Occipital lobe (tissue), 3 donors: ENCODE measurements at places on chromosomes 6 and 20. TPM values are rescaled to one million over a fixed set of nuclear protein-coding genes. Genes with fewer than 3 reads are reported as not detected.

DNA sequence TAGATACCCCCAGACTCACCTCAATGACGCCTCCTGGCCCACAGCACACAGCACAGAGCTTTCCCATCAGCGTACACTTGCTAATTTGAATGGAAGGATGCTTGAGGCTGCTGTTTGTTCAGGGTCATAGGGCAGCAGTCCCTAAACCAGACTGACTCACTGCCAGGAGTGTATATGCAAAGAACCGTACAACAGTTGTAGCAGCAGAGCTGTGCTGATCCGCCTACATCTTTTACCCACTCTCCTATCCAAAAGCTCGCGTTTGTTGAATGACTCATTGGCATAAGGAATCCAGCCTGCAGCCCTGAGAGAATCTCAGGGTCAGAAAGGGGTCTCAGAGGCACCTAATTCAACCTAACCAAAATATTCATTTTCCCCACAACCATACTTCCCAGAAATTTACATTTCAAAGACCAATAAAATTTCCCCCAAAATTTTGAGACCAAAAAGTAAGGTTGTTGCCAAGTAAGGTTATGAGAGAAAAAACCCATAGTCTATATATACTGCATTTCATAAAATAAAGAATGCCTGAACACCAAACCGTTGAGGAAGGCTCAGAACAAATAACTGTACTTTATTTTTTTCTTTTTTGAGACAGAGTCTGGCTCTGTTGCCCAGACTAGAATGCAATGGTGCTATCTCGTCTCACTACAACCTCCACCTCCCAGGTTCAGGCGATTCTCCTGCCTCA is 35.3 kb upstream of the CCND3 start:
- no peak for DNase-seq

DNA sequence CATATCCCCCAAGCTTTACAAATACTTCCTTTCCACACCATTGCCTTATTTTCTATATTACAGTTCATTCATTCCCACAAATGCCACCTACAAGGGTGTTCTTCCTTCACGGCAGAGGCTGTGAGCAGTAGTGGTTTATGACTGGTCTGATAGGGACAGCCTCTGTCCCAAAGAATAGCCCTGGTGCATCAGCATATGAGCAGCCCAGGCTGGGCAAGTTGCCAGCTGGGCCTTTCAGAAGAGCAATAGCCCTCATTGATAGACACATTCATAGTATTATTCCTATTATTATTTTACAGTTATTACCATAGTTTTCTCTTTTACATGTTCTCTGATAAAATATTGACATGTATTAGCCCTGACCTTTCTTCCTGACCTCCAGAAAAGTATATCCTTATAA is 149.9 kb downstream of the MMS22L start:
- DNase-seq = no peak

Gene EFCAB8
- not detected for total RNA-seq

Gene MYLK2
- total RNA-seq = 0.78 TPM

- DNase-seq = no peak
Observed at GRCh38 chr6:141403827-141404226, 728.9 kb upstream of the GJE1 start.

Gene SCGN
- total RNA-seq = 14.3 TPM

DNA sequence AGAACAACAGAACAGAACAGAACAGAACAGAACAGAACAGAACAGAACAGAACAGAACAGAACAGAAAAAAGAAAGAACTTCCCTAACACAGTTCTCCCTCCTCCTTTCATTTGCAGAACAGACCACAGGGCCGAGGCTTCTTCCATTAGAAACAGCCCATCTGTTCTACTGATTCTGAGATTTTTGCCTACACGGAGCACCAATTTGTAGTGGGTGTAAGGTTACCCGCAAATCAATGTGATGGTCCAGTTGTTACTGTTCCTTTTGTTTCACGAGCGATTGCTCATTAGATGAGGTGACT is 734 bp upstream of the OGFRL1 start:
- no peak for DNase-seq

- DNase-seq = no peak
Observed at GRCh38 chr6:45816674-45817297, 198.9 kb downstream of the CLIC5 start.

DNA sequence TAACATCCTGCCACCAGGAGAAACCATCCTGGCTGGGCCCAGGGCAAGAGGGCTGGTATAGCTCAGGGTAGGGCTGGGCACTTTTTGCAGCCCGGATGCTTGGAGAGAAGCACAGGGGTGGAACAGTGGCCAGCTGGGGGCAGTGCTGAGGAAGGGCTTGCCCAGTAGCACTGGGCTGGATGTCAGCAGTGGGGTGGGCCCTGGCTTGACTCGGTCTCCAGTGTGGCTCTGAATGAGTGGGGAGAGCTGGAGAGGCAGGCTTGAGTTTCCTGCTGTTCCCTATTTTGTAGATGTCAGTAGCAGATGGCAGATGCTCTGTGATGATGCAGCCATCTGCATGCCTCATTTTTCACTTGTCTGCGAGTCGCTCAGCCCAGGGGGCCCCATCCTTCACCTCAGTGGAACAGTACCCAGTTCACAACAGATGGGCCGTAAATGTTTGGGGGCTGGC is 56.3 kb upstream of the TULP1 start:
- DNase-seq = no peak

DNA sequence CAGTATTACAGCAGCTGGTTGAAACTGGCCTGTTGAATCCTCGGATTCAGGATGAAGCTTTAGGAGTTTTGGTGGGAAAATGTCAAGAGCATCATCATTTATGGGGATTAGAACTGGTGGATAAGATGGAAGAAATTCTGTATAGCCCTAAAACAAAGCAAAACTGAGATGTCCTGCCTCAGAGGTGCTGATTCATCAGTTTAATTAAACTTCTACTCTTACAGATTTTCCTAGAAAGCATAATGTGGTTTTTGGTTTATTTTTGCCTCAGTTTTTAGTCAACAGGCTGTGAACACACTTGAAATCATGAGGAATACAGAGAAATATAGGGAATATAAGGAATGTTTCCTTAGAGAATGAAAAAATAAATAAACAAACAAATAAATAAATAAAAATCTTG is 228.7 kb upstream of the POU3F2 start:
- no peak for DNase-seq

DNA sequence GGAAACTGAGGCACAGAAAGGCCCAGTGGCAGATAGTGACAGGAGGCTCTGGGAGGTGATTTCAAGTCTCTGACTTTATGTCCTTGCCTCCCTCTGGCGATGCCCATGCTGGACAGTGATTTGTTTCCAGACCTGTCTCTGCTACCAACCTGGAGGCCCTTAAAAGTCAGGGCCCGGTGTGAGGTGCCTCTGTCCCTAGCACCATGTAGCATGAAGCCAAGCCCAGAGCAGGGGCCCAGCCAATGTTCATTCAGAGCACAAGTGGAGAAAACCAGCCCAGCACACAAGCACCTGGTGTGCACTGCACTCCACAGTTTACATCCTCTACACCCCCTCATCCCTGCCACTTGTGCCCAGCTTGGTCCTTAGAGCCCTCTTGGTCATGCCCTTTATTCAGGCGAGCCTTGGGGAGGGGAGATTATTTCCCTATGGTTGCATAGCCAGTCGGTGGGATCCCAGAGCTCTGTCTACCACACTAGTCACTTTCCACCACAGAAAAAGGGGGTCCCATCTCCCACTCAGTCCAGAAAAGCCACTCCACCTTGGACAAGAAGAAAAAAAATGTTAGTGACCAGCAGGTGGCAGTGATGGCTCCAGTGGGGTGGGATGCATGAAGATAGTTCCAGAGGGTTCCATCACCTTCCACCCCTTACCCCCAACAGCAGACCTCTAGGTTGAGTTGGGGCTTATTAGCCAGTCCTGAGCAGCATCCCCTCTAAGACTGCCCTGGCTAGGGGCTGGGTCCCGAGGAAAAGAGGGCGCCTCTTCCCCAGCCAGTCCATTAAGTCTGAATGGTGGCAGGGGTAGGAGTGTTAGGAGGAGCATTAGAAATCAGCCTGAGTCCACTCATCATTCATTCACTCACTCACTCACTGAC is 30.9 kb downstream of the KIAA1755 start:
- DNase-seq = no peak

DNA sequence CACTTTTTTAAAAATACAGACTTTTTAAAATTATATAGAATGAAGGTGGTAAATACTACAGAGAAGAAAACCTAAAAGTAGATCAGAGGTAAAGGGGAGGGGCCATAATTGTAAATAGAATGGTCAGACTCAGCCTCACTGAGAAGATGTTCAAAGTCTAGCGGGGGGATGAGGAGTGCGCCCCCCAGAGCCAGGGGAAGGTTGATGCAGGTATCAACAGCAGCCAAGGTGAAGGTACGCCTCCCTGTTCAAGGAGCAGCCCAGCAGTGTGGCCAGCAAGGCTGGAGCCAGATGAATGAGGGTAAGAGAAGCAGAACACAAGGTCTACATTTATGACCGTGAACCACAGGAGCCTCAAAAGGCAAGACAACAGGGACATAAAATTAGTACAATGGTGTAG is 204.1 kb downstream of the PTPRT start:
- DNase-seq = no peak
